ENCODE measurements at places on chromosomes 2 and 18.

DNA sequence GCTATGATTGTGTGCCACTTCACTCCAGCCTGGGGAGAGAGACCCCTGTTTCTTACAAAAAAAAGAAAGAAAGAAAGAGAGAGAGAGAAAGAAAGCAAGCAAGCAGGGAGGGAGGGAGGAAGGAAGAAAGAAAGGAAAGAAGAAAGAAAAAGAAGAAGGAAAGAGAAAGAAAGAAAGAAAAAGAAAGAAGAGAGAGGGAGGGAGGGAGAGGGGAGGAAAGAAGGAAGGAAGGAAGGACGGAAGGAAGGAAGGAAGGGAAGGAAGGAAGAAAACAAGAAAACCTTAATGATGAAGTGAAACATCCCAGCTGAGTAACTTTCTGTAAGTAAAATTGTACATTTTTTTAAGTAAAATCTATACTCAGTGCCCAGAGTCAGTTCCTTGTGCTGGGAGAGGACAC lies 75.5 kb upstream of the GLS start:
- DNase-seq, result no peak

DNA sequence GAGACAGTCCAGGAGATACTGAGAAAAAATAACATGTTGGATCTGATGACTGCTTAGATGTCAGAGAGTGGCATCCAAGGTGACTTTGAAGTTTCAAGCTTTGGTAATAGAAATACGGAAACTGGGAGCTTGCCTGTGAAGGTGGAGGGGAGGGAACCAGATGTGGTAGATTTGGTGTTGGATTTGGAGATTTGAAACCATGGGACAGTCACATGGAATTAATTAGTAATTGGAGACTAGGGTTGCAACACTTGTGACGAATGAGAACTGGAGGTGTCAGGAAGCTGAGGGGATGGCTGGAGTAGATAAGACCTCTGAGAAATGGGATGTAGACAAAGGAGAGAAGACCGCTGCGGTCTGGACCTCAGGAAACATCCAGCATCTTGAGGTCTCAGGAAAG lies 46.7 kb downstream of the RPL37A start:
- no peak for DNase-seq

- no peak for DNase-seq
Observed at GRCh38 chr2:156346731-156347130, 14.2 kb upstream of the NR4A2 start.

GRCh38 chr2:180983468-180984242 lies 3.2 kb downstream of the UBE2E3 start:
- DNase-seq, result no peak

- DNase-seq, result no peak
Observed at GRCh38 chr18:74818516-74819175, 221.0 kb downstream of the ZNF407 start.

GRCh38 chr18:34637094-34637801 lies 72.8 kb upstream of the DTNA start:
- DNase-seq, result no peak
